ENCODE measurements at places on chromosomes 5 and 9.
A peak's percentile ranks its signal among the peaks of the same experiment; 100 is the strongest.

- peak; percentile 60 for DNase-seq
These were observed 679 bp downstream of the B4GALT1 start for GRCh38 chr9:33166231-33167083.

DNA sequence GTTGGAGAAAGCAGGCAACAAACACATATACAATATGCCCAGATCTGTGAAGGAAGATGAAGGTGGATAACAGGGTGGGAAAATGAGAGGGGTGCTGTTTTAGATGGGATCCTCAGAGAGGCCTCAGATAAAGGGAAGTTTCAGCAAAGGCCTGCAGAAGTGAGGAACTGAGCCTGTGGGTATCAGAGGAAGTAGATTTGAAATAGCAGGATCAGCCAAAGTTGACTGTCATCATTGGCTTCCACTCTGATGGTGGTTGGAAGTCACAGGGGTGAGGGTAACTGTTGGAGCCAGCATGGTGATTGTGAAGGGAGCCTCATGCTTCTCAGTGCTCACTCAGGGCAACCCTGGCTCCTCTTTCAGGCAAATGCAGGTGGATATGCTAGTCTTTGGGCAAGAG lies 607.2 kb upstream of the CLINT1 start:
- DNase-seq = no peak

DNA sequence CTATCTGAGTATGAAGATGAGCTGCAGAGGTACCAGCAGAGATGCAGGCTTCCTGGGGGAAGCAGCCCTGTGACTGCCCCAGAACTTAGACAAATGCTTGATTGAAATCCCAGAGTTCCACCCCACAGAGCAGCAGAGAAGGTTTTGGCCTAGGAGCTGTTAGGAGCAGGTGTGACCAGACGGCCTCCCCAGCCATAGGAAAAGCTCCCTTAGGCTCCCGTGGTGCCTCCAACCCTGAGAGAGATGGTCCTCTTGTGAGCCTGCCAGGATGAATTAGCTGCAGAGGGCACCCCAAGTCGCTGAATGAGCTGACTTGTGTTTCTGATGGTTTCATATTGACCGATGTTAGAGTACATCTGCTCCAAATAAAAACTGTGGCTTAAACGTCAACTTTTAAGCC lies 22.1 kb downstream of the NTRK2 start:
- DNase-seq = no peak

GRCh38 chr5:18497089-18497488 lies 862.8 kb downstream of the TAF11L14 start:
- DNase-seq = no peak

GRCh38 chr5:61823065-61823464 lies 482.9 kb upstream of the KIF2A start:
- DNase-seq = no peak

GRCh38 chr5:156421798-156422197 lies 94.8 kb downstream of the SGCD start:
- no peak for DNase-seq

- DNase-seq = no peak
These were observed 366.0 kb downstream of the ARRDC3 start for GRCh38 chr5:91016954-91017700.

- no peak for DNase-seq
These were observed 1652.3 kb upstream of the WWC1 start for GRCh38 chr5:166639151-166639550.

DNA sequence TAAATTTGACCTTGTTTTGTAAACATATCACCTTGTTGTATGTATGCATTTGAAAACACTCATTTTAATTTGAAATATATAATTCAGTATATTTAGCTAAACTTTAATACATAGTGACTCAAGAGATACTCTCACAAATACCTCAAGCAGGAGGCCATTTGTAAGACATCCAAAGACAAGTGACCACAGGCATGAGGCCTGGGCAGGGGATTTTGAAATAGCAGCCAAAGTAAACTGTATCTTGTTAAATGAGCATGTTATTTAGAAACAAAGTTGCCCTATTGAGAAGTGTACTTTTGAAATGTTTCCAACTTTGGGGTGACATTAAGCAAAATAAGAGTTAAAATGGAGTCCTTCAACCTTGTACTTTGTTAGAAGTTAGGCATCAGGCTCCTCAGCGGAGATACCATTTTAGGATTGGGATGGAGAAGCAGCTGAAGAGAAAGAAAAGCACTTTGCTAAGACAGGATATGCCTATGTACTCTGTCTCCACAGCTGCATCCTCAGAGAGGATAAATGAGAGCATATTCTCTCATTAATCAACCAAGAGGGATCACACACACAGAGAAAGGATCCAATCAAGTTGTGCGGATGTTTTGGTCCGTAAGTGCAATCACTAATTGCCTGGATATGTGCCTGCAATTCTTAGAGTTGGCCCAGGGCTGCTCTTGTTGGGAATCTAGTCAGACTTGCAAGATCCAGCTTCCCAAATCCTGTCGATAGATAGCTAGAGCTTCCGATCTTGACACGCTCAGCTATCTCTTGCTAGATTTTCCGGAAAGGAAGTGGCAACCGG lies 157.5 kb upstream of the HAPLN1 start:
- no peak for DNase-seq

DNA sequence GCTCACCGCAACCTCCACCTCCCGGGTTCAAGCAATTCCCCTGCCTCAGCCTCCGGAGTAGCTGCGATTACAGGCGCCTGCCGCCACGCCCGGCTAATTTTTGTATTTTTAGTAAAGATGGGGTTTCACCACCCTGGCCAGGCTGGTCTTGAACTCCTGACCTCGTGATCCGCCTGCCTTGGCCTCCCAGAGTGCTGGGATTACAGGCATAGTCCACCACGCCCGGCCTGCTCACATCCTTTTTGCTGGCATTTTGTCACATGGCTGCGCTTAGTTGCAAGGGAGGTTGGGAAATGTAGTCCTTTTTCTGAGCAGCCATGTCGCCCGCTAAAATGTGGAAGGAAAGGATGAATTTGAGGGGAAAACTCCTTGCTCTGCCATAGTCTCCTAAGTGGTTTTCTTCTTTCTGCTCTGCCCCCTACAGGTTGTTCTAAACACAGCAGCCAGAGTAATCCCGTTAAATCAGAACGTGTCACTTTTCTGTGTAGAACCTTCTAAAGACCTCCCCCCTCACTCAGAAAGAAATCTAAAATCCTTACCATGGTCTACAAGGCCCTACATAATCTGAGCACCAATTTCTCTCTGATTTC lies 57.8 kb upstream of the HSPA9 start:
- DNase-seq = no peak
